ENCODE measurements at places on chromosomes 2 and 18.

- no peak for DNase-seq
Observed at GRCh38 chr2:204834716-204835384, 289.6 kb downstream of the PARD3B start.

- no peak for DNase-seq
Observed at GRCh38 chr2:97963079-97963406, 32.7 kb downstream of the TMEM131 start.

GRCh38 chr2:194591192-194591591 lies 1065.8 kb upstream of the SLC39A10 start:
- no peak for DNase-seq

DNA sequence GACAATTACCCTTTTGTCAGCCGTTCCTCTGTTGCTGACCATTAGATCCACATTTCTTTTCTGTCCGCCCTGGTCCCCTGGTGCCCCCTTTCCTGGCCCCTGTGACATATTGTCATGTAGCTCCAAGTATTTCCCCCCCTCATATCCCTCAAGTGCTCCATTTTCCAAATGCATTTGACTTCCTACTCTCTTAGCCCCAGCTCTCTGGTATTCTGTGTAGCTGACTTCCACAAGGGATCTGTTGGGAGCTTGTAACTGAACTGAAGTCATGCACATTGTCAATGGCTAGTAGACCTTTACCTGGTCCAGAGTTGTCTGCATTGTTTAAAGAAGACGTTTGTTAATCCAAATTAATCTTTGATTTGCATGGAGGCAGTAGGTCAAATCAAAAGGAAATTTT lies 34.8 kb downstream of the LIPG start:
- no peak for DNase-seq

- DNase-seq, result no peak
Observed at GRCh38 chr18:24187049-24187448, 48.2 kb downstream of the CABYR start.

DNA sequence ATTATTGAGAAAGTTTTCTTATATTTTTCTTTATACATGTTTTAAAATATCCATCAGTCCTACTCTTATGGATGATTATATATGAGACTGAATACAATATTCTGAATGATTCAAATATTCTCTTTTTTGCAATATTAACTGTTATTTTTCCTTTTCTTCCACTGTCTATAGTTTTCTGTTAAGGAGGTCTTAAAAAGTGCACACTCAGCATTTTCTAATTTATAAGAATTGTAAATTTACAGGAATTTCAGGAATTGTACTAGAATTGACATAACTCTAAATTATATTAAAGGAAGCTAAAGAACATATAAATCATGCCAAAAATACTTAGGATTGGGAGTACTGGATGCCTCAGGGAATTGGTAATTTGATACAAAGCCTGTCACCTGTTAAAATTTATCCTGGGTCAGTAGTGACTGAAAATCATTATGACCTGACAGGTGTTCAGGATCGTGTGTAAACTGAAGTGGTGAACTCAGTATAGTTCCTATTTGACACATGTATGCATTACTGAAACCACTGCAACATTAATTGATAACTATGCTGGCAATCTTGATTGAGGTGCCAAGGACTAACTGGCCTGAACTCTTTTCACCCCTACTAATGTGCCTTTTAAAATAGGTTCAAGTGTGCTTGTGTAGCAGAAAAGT lies 30.4 kb downstream of the MSTN start:
- DNase-seq, result no peak

GRCh38 chr2:10548626-10549025 lies 100.5 kb upstream of the ODC1 start:
- DNase-seq, result no peak

DNA sequence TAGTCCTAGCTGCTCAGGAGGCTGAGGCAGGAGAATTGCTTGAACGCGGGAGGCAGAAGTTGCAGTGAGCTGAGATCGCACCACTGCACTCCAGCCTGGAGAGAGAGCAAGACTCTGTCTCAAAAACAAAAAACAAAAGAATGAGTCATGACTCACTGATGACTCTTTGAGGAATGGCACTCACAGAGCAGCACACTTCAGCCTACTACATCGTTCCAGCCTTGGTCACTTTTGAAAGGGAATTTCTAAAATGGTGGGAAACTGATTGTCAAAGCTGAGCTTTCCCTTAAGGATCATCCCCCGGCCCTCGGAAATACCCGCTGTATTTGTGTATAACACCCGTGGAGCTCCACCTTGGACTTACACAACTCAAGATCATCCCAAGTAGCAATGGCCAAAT lies 217.3 kb upstream of the HS6ST1 start:
- DNase-seq, result no peak

DNA sequence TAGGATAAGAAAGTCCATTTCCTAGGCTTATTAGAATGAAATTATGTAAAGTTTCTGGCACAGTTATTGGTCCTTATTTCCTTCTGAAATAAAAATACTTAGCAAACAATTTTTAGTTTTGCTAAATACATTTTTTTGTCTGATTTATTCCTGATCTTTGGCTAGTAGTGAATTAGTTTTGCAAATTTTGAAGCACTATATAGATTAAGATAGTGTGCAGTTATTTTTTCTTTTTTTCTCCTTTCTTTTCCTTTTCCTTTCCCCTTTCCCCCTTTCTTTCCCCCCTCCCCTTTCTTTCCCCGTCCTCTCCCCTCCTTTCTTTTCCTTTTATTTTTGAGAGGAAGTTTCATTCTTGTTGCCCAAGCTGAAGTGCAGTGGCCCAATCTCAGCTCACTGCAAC lies 59.7 kb downstream of the BIRC6 start:
- DNase-seq, result no peak

Data from stimulated activated CD8-positive, alpha-beta memory T cell treated with anti-CD3 and anti-CD28 coated beads, Interleukin-2, amount 100 ng/mL, for 48 hours (primary cell).